ENCODE measurements at places on chromosomes 5 and 9.

GRCh38 chr9:36946653-36947052 is 87.4 kb downstream of the PAX5 start:
- no peak for DNase-seq

DNA sequence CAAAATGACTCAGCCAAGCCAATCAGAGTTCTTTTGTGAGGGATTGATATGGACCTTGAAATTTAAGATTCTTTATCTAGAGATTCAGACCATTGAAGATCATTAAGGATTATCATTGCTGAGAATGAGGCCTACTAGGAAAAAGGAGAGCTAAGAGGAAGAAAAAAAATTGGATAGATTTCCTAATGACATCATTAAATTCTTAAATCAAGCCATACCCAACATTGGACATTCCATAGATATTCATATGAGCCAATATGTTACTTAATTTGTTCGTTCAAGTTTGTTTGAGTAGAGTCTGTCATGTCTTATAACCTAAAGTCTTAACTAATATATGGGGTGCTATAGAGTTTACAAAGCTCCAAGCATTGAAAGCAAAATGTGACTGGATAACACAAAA is 727.9 kb upstream of the SEMA6A start:
- no peak for DNase-seq

- no peak for DNase-seq
These were observed 35.1 kb downstream of the FAM13B start for GRCh38 chr5:137997726-137998213.

GRCh38 chr9:88043647-88044046 is 69.3 kb upstream of the CDK20 start:
- DNase-seq, result no peak

- DNase-seq, result no peak
These were observed 138.1 kb downstream of the DIRAS2 start for GRCh38 chr9:90504486-90504885.

DNA sequence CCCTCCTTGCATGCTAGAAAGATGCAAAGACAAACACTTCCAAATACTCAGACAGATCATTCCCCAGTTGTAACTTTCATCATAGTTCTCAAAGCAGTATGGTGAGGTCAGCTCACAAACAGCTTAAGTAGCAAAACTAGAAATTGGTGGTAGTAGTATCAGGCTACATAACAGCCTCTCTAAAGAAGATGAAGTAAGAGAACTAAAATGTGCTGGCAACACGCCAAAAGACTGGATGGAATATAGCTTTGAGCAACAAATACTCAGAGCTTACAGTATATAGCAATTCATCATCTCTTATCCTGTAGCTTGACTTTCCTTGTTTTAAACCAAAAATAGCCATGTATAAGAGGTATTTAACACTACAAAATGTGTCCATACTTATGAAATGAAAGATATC is 7.5 kb downstream of the PFDN1 start:
- no peak for DNase-seq

DNA sequence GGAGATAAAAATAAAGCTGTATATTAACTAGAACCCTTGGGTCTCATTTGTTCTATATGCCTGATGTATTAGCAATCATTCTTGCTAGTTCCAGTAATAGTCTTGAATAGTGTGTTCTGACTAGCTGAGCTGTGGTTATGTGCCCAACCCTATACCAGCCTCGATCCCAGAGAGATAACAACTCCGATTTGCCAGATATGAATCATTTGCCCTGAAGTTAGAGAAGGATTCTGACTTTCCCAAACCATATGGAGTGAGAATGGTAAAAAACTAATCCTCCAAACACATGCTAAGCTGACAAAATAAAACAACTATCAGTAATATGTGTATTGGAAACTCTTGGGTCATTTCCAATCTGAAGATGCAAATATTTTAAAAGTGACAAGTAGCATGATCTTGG is 64.8 kb downstream of the ALDH1A1 start:
- no peak for DNase-seq

DNA sequence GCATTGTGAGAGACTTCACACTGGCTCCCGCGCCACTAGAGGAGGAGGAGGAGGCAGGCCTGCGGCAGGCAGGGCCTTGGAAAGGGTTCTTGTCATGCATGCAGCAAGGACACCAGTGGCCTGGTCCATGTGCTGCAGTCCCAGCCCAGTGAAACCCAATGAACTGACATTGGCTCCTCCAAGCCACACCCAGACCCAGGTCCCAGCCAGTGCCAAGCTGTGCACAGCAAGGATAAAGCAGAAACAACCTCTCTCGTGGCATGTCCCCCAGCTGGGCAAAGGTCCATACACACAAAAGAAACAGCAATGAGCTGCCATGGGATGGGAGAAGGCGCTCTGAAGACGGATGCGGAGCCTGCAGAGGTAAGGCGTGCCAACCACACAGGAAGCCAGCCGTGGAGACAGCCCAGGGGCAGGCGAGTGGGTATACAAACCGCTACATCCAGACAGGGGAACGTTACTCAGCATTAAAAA is 89.2 kb downstream of the SEMA4D start:
- no peak for DNase-seq

DNA sequence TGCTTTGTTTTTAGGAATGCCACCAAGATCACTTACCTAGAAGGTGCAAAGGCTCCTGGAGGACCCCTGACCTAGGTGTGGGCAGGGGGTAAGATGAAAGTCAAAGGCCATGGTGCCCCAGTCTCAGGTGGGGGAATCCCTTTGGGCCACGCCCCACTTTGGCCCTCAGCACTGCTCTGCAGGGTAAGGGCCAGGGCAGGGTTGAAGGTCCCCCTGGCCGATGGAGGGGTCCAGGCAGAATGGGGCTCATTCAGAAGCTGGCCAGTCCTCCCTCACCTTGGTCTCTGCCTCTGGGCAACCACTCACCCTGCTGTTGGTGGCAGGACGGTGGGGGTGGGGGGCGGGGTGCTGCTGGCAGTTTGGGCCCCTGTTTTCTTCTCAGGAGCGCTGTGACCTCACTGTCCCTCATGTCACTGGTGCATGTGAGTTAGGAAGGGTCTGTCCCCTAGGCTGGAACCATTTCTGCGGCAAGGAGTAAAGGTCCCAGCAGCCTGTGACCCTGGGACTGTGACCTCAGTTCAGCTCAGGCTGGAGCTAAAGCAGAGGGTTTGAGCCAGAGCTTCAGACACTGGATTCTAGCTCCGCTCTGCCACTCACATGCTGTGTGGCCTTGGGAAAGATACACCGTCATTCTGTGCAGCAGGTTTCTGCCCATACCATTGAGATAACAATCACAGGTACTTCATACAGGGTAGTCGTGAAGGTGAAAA is 1.9 kb upstream of the ASS1 start:
- peak; percentile 90 for DNase-seq

GRCh38 chr9:131554843-131555351 is 9.6 kb downstream of the PRRT1B start:
- no peak for DNase-seq

- DNase-seq, result peak; percentile 50
These were observed 129.3 kb upstream of the SLC44A1 start for GRCh38 chr9:105114964-105115728.

GRCh38 chr5:155728857-155729683 is 597.9 kb upstream of the SGCD start:
- DNase-seq, result no peak

GRCh38 chr5:18216729-18217128 is 582.5 kb downstream of the TAF11L14 start:
- no peak for DNase-seq

DNA sequence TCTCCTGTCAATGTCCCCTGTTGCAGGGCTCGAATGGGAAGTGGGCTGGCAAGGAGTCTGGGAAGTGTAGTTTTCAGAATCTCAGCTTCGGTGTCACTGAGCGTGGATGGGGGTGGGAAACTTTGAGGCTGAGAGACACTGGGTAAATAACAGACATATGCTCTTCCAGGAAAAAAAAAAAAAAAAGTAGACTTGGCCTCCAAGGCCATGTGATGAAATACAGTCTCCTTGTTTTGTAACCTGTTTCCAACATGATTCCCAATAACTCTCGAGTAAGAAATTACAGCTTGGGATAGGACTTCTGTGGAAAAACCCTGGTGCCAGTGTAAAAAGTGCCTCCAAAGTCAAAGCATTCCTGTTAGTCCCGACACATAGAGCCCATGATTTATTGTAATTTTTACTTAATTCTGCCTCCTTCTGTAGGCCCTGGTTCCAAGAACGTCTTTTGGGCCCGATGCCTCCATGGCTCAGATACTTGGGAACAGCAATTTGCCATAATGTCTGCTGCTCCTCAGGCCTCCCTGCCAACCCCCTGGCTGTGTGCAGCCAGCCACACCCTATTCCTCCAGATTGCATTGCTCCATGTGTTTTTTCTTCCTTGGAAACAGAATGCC is 119.5 kb upstream of the TNC start:
- DNase-seq, result no peak

DNA sequence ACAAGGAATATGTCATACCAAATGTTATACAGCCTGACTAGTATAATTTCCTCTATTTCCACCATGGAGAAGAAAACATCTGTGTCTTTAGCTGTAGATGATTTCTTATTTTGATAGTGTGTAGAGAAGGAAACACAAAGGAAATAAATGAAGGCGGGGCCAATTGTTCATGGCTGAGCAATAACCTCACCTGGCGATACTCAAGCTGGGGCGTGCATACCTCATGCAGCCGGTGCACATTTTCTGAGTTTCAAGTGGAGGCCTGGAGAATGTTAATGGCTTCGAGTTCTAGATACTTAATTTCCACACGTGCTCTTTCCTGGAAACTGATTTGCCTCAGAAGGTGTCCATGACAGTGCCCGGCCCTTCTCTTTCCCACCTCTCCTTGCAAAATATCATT is 127.4 kb upstream of the TAF11L2 start:
- DNase-seq, result no peak

- DNase-seq, result no peak
These were observed 65.2 kb downstream of the LRRC70 start for GRCh38 chr5:62643556-62644451.

GRCh38 chr9:91200692-91201336 is 160.9 kb downstream of the AUH start:
- DNase-seq, result no peak

GRCh38 chr5:72599065-72599433 is 91.8 kb upstream of the ZNF366 start:
- no peak for DNase-seq

- DNase-seq, result no peak
These were observed 100.2 kb downstream of the ADAMTS2 start for GRCh38 chr5:179245031-179245430.

DNA sequence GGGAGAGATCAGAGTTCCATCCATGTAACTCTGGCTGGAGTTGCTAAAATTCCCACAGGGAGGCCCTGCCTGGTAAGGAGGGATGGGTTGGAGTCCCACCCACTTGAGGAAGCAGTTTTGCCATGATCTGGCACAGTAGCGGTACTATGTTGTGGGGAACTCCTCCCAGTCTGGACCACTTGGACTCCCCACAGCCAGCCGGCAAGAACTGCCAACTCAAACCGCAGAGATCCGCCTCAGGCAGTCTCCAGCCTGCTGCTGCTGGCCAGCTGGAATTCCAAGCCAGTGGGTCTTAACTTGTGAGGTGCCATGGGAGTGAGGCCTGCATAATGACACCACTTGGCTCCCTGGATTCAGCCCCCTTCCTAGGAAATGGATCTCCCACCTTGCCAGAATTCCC is 151.9 kb downstream of the NDUFS4 start:
- DNase-seq, result no peak

- DNase-seq, result peak; percentile 57
These were observed 18.4 kb upstream of the F2RL2 start for GRCh38 chr5:76641514-76642120.

DNA sequence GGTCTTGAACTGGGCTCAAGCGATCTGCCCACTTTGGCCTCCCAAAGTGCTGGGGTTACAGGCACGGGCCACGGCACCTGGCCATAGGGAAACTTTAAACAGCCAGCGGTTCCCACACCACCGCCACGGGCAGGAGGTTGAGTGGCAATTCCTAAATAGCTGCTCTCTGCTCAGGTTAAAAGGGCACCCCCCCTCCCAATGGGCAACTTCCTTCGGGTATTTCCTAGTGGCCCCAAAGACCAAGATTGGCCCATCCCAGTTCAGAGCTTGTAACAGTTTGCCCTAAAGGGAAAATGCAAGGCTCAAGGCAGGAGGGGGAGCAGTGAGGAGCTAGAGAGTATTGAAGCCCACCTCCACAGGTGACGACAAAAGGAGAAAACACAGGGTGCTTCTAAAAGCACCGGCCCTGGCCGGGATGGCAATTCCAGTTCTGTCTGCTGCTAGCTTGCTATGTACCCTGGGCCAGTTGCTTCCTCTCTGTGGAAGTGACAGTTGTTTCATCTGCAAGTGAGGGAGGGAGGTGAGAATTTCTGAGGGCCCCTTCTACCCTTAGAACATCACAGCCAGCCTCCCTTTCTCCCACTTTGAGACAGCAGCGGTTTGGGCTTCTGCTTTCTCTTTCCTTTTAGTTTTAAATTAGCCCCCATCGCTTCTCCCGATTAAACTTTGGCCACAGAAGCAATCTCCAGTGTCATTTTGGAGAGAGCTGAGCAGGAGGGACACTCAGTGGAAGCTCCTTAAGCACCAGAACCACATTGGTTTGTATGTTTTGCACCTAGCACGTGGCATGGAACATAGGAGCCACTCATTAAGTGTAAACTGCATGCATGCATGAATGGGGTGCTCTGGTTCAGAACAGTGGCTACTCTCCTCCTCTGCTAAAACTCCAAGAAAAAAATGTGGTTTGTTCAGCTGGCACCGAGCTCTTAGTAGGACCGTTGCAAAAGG is 17.3 kb upstream of the TNIP1 start:
- DNase-seq, result no peak

GRCh38 chr9:89929315-89929672 is 324.5 kb downstream of the GADD45G start:
- peak; percentile 8 for DNase-seq

GRCh38 chr5:127094161-127094814 is 21.0 kb upstream of the C5orf63 start:
- no peak for DNase-seq

- DNase-seq, result no peak
These were observed 3.6 kb upstream of the RASGEF1C start for GRCh38 chr5:180212363-180213255.

GRCh38 chr9:75455444-75455921 is 367.2 kb downstream of the OSTF1 start:
- DNase-seq, result no peak

GRCh38 chr9:36739373-36740116 is 166.8 kb downstream of the MELK start:
- DNase-seq, result no peak

- no peak for DNase-seq
These were observed 475.4 kb downstream of the DMAC1 start for GRCh38 chr9:7324152-7324598.

DNA sequence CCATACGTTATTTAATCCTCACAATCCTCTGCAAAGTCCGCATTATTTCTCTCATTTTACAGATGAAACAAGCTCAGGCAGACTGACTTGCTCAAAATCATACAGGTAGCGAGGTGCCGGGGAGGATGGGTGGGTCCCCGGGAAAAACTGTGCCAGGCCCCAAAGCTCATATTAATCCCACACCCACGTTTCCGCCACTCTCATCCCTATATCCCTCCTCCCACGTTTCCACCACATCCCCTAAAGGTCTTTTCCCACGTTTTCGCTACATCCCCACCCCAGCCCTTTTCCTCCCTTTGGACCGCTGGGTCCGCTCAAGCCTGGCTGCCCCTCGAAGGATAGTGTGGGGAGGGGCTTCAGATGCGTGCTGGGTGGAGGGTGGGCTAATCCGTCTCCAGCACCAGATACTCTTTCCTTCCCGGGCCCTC is 434 bp upstream of the FSD1L start:
- DNase-seq, result no peak

GRCh38 chr5:133147411-133147810 is 95.6 kb downstream of the HSPA4 start:
- DNase-seq, result no peak

- DNase-seq, result peak; percentile 45
These were observed 2.7 kb upstream of the CARD19 start for GRCh38 chr9:93093127-93093876.
